ENCODE measurements at places on chromosomes 1 and 21. TPM values are rescaled to one million over a fixed set of nuclear protein-coding genes. Genes with fewer than 3 reads are reported as not detected.

The VANGL2 gene
- total RNA-seq: not detected

The OLFML3 gene
- total RNA-seq: 4.6 TPM

The MYOG gene
- total RNA-seq: not detected

The HIPK1 gene
- total RNA-seq: 36.3 TPM

The MROH7 gene
- 0.10 TPM for total RNA-seq
